ENCODE measurements at places on chromosomes 3 and 15. TPM values are rescaled to one million over a fixed set of nuclear protein-coding genes. Genes with fewer than 3 reads are reported as not detected.

- no peak overlapping the region for H3K4me3 ChIP-seq
- H3K4me1 ChIP-seq, result peaks cover 2% of the 10 kb centered on the region
- no peak overlapping the region for H3K27ac ChIP-seq
These were observed 11.2 kb downstream of the CIB1 start for GRCh38 chr15:90222547-90222946.

DNA sequence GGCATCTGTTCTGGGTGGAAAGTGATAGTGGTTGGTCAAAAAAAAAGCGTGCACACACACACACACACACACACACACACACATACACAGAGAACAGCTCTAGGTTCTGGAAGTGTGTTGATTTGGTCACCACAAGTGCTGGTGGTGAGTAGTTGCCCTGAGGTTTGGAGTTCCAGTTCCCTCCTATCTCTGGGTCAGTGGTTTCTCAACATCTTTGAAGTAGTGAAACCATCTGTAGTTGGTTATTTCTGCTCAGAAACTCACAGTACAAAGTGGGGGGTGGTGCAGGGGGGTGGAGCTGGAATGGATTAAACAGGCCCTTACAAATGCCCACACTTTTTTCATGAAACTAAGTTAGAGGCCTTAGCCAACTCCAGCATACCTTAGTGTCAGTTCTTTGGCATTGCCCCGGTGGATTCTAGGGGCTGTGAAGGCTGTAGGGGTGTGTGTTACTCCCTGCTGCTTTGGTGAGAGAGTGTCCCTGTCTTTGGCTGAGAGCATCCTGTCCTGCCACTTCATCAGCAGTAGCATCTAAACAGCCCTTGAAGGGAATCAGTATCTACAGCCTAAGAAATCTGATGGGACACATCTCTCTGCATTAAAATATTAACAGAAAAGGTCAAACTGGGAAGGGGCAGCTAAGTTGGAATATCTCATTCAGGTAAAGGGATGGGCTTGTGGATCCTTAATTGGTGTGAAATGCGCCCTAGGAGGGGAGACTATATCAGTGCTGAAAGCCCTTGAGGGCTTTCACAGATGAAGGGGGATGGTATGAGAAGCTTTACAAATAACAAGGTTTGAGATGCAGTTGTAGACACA lies 20.6 kb downstream of the SMAD3 start:
- peaks cover 88% of the 10 kb centered on the region for H3K4me1 ChIP-seq
- no peaks in the 10 kb centered on the region for H3K27me3 ChIP-seq
- peaks cover 15% of the 10 kb centered on the region for H3K36me3 ChIP-seq
- H3K27ac ChIP-seq, result peak overlapping the region; percentile 78
- H3K4me3 ChIP-seq, result no peak overlapping the region

- no peak overlapping the region for H3K4me3 ChIP-seq
- no peak for DNase-seq
- no peaks in the 10 kb centered on the region for H3K4me1 ChIP-seq
These were observed 236.8 kb upstream of the GBE1 start for GRCh38 chr3:81998139-81998755.

DNA sequence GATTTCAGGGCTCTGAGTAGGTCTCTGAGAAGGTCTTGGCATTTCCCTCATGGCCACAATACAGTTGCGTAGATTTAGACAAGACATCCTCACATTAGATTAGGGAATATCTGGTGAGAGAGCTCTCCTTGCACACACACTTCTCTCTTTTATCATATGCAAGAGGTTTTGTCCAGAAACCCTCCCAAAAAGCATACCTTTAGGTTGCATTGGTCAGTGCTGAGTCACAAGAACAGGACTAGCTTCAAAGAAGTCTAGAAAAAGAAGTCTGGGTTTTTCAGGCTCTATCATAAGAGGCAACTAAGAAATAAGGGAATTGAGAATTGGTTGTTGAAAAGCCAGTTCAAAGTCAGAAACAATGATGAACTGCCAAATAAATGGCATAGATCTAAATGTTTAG lies 40.1 kb upstream of the MITF start:
- no peak for DNase-seq
- H3K4me3 ChIP-seq, result no peak overlapping the region
- no peak overlapping the region for H3K27ac ChIP-seq
- no peaks in the 10 kb centered on the region for H3K4me1 ChIP-seq
- no peaks in the 10 kb centered on the region for H3K36me3 ChIP-seq

Gene SMCO1
- total RNA-seq, result not detected

- H3K27me3 ChIP-seq, result peaks cover 4% of the 10 kb centered on the region
- no peaks in the 10 kb centered on the region for H3K36me3 ChIP-seq
- H3K4me1 ChIP-seq, result no peaks in the 10 kb centered on the region
- no peak overlapping the region for H3K4me3 ChIP-seq
- no peak for DNase-seq
These were observed 333.2 kb upstream of the TRIM42 start for GRCh38 chr3:140344601-140345205.

DNA sequence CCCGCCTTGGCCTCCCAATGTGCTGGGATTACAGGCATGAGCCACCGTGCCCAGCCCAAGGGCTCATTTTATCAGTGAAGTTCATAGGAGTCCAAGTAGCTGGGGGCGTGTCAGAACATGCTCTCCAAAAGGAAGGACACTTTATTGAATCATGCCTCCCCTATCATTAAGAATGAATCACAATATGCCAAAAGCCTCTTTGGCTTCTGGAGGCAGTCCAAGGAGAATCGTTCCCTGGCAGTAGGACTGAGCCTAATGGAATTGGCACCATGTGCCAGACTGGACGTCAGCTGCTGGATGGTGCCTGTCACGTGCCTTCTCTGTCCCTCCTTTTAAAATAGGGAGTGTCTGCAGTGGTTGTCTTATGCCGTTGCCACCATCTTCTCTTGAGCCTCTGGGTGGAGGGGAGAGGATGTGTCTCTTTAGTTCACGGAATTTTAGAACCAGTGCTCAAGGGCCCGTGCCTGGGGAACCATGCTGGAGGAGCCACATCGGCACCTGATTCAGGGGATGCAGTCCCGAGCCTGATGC lies 234.7 kb upstream of the LYSMD4 start:
- H3K4me1 ChIP-seq, result no peaks in the 10 kb centered on the region
- H3K4me3 ChIP-seq, result no peak overlapping the region
- H3K36me3 ChIP-seq, result no peaks in the 10 kb centered on the region
- DNase-seq, result no peak

Gene DVL3
- 19.9 TPM for total RNA-seq

- no peak overlapping the region for H3K4me3 ChIP-seq
- peaks cover 9% of the 10 kb centered on the region for H3K27me3 ChIP-seq
- DNase-seq, result no peak
- H3K36me3 ChIP-seq, result peaks cover 2% of the 10 kb centered on the region
- H3K27ac ChIP-seq, result no peak overlapping the region
These were observed 6.9 kb upstream of the KLHL40 start for GRCh38 chr3:42678447-42678846.

DNA sequence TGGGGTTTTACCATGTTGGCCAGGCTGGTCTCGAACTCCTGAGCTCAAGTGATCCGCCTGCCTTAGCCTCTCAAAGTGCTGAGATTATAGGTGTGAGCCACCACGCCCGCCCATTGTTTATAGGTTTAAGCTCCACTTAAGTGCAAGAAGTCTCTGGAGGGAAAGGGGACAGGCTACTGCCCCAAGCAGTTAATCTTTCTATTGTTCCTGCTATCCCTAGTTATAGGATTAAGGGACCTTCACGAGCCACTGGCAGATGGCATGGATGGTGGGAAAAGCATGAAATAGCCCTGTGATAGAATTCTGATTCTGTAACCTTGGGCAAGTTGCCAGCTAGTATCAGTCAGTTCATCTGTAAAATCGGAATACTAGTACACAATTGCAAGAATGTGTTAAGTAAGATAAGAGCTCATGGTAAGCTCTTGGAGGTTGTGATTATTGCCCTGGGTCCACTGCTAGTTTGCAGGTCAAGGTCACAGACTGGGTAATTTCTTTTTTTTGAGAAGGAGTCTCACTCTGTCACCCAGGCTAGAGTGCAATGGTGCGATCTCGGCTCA lies 5.3 kb upstream of the RBPMS2 start:
- H3K4me1 ChIP-seq, result no peaks in the 10 kb centered on the region
- H3K27me3 ChIP-seq, result peaks cover 17% of the 10 kb centered on the region
- no peak for DNase-seq
- no peaks in the 10 kb centered on the region for H3K36me3 ChIP-seq
- no peak overlapping the region for H3K4me3 ChIP-seq

All from activated naive CD4-positive, alpha-beta T cell treated with anti-CD3 and anti-CD28 coated beads for 36 hours (primary cell).